ENCODE measurements at places on chromosomes 3 and 15. TPM values are rescaled to one million over a fixed set of nuclear protein-coding genes. Genes with fewer than 3 reads are reported as not detected.

GRCh38 chr3:132461544-132461943 lies 44.2 kb downstream of the DNAJC13 start:
- DNase-seq: no peak

GOLGA8S gene
- total RNA-seq: not detected

NPAP1 gene
- total RNA-seq: not detected

- peak; percentile 71 for DNase-seq
Measured at GRCh38 chr3:139764936-139765335, 87.2 kb upstream of the NMNAT3 start.

DNA sequence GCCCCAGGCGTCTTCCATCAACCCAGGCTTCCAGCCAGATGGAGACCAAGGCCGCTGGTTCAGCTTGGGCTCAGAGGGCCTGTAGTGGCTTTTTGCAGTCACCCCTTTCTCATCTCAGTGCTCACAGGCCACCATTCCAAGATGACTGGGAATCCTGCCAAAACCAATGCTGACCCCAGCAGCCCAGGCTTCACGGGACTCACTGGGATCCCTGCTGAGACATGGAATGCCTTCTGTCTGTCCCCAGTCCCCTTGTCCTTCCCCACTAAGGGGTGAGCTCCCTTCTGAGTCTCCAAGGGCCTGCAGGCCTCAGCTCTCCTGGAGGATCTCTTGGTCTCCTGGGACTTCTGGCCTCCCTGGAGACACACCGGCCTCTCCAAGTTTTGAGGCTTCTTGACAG lies 77.4 kb upstream of the SEC13 start:
- DNase-seq: no peak

HRG gene
- not detected for total RNA-seq

DNA sequence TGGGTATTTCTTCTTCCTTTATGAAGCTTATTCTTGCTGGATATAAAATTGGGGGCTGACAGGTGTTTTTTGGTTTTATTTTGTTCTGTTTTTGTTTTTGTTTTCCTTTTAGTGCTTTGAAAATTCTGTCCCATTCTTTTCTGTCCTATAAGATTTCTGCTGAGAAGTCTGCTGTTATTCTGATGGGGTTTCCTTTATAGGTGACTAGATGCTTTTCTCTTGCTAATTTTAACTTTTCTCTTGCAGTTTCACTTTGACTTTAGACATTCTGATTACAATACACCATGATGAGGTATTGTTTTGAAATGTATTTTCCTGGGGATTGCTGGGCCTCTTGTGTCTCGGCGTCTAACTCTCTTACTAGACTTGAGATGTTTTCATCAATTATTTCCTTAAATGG lies 22.8 kb downstream of the TTC14 start:
- DNase-seq: no peak

ISLR gene
- 19.8 TPM for total RNA-seq
